Urinary bladder (tissue), 4 donors: ENCODE measurements at places on chromosomes 12 and 14.

GRCh38 chr14:96224480-96225096 is 19.9 kb downstream of the BDKRB2 start:
- no peak for DNase-seq

DNA sequence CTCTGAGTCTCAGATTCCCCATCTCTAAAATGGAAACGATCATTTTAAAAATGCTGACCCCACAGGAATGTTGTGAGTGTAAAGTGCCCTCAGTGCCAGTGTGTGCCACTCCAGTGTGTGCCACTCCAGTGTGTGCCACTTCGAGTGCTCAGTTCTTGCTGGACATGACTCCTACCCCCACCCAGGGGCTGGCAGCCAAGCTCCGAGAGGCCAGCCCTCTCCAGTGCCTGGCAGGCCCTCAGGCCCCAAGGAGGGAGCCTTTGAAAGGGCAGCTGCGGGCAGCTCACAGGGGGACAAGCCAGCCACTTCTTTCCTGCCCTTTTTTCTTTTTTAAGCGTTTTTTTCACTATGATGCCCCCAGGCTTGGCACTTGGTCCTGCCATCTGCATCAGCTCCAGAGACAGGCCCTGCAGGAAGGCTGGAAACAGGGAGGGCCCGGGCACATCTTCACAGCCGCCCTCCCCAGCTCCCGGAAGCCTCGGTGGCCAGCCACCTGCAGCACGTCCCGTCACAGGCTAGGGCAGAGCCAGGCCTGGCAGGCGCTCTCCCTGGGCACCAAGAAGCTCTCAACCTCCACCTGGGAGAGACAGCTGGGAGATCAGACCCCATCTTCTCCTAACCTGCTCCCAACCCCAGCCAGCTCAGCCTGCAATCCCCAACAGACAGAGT is 29.8 kb downstream of the NCOR2 start:
- DNase-seq, result no peak

- DNase-seq, result no peak
Measured at GRCh38 chr14:55099756-55100155, 29.3 kb upstream of the LGALS3 start.

DNA sequence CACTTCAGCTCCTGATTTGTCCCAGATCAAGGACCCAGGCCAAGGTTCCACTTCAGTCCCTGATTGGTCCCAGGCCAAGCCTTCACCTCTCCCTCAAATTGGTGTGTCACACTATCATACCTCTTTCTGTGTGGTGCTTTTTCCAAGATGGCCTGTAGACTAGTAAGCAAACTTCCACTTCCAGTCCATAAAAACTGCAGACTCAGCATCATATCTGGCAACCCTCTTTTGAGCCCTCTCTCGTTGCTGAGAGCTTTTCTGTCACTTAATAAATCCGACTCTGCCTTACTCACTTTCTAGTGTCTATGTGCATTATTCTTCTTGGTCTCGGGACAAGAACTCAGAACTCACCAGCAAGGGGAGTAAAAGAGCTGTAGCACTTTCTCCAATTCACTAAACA is 1395.1 kb downstream of the LRFN5 start:
- DNase-seq, result no peak

- DNase-seq, result no peak
Measured at GRCh38 chr14:99047441-99048031, 224.5 kb downstream of the BCL11B start.

DNA sequence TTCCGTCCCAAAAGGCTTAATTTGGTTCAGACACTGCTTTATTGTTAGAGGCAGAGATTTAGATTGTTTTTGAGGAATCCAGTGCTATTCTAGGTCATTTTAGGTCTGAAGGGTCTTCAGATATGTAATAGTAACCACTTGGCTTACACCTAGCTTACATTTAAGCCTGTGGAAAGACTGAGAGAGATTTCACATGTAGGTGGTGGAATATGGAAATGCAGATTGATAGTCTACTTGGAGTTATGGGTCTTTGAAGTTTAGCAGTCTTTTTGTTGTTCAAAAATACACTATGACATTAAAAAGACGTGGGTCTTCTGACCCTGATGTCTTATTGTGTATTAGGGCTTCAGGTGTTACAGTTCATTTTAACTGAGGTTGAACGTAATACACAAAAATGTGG is 51.4 kb upstream of the CCT2 start:
- no peak for DNase-seq

DNA sequence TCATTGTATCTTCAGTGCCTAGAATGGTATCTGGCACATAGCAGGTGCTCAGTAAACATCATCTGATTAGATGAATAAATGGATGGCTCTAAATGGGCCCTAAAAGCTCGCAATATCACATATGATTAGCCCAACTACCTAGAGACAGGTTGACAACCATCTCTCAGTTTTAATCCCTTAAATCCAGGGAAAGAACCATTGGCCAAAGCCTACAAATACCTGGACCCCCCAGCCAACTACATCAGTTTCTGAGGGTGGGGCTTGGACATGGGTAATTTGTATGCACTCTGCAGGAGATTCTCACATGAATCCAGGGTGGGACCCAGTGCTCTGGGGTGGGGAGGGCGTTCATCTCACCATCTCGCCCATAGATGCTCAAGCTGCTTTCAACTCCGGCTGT is 4.8 kb upstream of the DTX1 start:
- no peak for DNase-seq
